Activated T-cell treated with anti-CD3 and anti-CD28 coated beads, Interleukin-2, amount 50 U/mL, for 1 hour (primary cell): ENCODE measurements at places on chromosomes 7 and 10.

- no peak for DNase-seq
Measured at GRCh38 chr10:100254191-100254590, 13.2 kb downstream of the CWF19L1 start.

GRCh38 chr10:48473704-48474103 lies 131.2 kb downstream of the ARHGAP22 start:
- no peak for DNase-seq

- DNase-seq, result no peak
Measured at GRCh38 chr7:32330602-32331001, 159.6 kb downstream of the LSM5 start.

DNA sequence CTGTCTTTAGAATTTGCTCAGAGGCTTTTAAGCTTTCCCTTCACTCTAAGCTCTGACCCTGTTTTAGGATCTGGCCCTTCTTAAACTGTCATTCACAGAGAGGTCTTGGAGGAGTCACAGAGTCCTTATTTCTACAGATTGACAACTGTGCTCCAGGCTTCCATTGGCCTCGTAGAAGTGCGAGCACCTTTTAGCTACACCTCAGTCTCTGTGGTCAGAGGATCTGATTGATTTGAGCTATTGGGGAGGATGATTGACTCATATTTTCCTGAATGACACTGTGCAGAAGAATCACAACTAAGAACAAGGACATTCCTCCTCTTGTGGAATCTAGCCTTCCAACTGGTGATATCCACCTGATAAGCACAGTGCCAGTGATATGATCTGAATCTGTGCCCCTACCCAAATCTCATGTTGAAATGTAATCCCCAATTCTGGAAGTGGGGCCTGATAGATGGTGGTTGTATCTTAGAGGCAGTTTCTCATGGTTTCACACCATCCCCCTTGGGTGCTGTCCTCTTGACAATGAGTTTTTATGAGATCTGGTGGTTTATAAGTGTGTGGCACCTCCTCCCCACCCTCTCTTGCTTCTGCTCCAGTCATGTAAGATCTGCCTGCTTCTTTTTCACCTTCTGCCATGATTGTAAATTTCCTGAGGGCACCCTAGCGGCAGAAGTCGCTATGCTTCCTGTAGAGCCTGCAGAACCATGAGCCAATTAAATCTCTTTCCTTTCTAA lies 3.2 kb downstream of the CYP3A7 start:
- DNase-seq, result no peak

GRCh38 chr10:103433858-103434257 lies 18.3 kb downstream of the CALHM2 start:
- DNase-seq, result no peak

GRCh38 chr10:80444646-80445319 lies 9.3 kb upstream of the TSPAN14 start:
- peak; percentile 48 for DNase-seq

- DNase-seq, result no peak
Measured at GRCh38 chr7:4702961-4703512, 20.9 kb downstream of the FOXK1 start.

GRCh38 chr10:120982507-120982906 lies 131.3 kb downstream of the WDR11 start:
- no peak for DNase-seq

DNA sequence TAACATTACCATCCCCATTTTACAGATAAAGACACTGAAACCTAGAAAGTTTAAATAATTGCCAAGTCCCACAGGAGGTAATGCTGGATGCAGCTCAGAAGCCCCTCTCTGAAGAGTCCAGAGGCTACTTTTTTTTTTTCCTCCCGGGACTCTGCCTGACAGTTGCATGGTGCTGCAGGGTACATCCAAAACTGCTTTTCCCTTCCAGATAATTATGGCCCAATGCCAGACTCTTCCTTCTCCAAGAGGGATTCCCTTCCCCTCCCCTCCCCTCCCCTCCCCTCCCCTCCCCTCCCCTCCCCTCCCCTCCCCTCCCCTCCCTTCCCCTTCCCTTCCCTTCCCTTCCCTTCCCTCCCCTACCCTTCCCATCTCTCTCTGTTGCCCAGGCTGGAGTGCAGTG lies 122.9 kb downstream of the LSMEM1 start:
- DNase-seq, result no peak

DNA sequence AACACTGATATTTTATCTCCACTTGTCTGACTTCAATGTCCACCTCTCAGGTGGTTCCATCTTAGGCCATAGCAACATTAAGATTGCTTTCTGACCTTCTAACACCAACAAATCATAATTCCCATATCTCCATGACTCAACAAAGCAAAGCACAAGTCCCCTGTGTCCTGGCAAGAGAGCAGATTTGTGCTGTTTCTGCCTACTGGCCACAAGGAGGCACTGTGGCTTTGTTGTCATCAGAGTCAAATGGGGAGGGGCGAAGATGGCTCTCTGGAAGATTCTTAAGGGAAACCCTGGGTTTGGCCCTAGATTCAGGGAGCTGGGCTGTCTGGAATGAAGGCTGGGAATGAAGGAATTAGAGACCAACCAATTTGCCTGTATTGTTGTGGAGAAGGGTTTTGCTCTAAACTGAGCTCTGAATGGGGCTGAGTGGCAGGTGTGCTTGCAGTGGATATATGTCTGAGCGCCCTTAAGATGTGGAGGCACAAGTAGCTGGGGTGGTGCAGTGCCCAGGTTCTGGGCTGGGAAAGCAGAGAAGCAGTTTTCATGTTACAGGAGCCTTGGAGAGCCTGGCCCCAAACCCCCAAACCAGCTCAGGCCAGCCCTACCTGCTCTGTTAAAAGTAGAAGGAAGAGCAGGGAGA lies 154.8 kb upstream of the PRSS58 start:
- DNase-seq, result no peak

DNA sequence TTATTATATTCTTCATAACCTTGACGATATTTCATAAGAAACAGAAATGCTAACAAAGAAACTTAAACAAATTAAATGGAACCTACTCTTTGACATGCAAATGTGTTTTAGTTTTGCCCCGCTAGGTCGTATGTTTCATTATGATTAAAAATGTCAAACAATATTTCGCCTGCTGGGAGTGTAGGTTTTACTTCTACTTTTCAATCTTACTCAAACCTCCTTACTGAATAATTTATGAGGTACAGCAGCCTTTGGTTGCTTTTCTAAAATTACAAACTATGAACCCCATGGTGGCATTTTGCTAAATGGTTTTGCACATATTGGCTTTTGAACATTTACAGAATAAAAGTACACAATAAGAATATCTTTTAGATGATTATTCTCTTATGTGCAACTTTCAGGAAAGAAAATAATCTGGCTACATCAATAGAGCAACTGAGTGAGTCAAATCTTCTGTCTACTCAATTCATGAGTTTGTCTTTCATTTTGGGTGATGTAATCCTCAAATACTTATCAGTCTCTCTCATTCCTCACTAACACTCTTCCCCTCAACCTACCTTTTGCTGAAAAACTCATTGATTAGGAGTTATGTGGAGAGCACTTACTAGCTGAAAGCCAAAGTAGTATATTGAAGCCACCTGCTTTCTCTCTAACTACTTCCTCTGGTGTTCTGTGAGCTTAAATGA lies 1226.4 kb downstream of the XPNPEP1 start:
- DNase-seq, result no peak

- no peak for DNase-seq
Measured at GRCh38 chr7:116990056-116990455, 36.8 kb downstream of the ST7 start.

- DNase-seq, result no peak
Measured at GRCh38 chr10:100216006-100216405, 13.4 kb downstream of the CHUK start.

- DNase-seq, result no peak
Measured at GRCh38 chr10:73743327-73743904, 756 bp upstream of the SEC24C start.

GRCh38 chr10:27356738-27357137 lies 116.1 kb upstream of the ACBD5 start:
- no peak for DNase-seq

- DNase-seq, result no peak
Measured at GRCh38 chr10:123101872-123102271, 33.9 kb upstream of the HMX3 start.

GRCh38 chr10:28300027-28300426 lies 2.8 kb downstream of the MPP7 start:
- DNase-seq, result no peak

DNA sequence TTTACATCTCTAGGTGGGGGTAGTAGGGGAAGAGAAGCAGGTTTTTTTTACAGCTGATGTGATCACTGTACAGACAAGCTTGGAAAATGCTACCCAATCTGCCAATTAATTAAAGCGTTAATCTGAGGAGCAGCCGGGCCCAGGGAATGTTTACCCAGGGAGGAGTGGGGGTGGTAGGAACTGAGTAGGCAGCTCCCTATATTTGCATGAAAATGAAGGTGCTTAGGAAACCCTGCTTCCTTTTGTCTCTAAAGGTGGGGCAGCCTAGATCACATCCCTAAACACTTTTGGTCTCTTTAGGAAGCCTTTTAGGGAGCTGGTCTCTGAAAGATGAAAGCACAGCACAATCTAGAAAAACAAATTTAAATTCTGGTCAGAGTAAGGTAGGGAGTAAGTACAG lies 53.0 kb upstream of the NFKB2 start:
- DNase-seq, result no peak

- DNase-seq, result peak; percentile 31
Measured at GRCh38 chr7:130994378-130995115, 260.5 kb upstream of the KLF14 start.

DNA sequence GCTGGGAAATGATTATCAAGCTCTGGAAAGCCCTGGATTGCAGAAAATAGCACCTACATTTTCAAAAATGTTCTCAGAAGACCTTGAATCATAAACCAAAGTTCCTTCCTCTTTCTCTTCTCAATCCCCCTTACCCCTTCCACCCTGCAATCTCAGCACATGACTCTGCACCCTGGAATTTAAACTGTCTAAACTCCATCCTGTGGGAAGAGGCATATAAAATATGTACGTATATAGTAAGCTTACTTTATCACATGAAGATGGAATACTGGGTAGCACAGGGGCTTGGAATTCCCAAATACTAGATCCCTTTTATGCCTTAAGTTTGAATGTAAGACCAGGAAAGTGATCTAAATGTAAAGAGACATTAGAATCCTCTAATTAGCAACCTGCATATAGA lies 7.7 kb downstream of the AGMO start:
- no peak for DNase-seq

- no peak for DNase-seq
Measured at GRCh38 chr10:52437205-52437646, 123.1 kb downstream of the DKK1 start.

DNA sequence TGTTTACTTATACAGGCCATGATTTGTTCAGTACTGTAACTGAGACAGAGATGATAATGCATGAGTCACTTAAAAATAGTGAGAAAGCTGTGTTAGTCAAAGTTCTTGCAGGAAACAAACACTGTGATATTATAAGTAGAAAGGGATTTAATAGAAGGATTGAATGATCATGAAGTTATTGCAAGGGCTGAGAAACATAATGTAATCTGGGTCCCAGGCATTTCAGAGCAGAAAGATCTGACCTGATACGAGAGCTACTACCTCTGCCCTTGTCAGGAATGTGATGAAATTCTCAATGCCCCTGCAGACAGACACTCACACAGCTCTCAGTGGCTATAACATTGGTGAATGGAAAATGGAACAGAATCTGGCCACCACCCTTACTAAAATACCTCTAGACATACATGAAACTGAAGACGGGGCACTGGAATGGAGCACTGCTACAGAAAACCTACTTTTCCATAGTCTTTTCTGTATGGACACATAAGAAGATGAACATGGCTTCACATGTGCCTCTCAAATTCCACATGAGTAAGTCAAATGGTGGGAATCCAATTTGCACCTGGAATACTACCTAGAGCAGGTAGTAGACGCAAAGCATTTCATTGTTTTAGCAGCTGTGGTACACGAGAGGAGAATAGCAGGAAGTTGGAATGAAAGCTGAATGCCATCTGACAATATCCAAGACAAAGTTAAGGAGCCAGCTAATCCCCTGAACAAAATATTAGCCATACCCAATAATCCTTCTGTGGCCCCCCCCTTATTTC lies 19.1 kb upstream of the VWDE start:
- DNase-seq, result no peak

DNA sequence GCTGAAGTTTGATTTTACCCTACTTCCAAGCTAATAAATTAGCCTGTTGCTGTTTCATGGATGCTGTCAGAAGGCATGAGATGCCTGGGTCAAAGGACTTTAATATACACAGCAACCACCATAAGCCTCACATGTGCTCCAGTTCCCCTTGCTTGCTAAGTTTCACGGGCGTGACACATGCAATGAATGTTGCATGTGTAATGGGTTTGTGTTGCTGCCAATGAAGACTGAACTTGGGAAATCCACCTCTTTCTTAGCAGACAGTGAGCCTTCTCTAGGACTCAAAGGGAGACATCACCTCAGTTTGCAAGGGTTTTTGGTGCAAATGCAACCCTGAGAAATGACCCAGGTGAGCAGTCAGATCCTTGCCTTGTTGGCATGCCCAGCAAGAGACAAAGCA lies 505.5 kb upstream of the PODXL start:
- no peak for DNase-seq
